Hepatocyte (in vitro differentiated cells): ENCODE measurements at places on chromosomes 1 and 21. TPM values are rescaled to one million over a fixed set of nuclear protein-coding genes. Genes with fewer than 3 reads are reported as not detected.
A peak's percentile ranks its signal among the peaks of the same experiment; 100 is the strongest.

Gene NDUFV3
- polyA plus RNA-seq = 36.3 and 39.7 TPM in 2 replicates

DNA sequence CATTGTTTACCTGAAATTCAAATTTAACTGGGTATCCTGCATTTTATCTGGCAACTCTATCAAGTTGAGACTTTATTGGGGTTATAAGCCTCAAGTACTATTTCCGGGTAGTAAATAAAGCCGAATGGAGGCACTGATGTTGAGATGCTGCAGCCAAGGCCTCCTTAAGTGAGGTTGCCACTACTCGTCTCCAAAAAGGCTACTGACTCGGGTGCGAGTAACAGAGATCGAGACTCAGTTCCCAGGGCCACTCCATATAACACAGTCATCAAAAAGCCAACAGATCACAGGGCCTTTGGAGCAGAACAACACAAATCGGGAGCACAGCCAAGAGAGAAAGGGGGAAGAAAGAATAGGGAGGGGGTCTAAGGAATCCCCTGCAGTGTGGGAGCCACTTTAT, 524 bp downstream of the COPA start:
- DNase-seq = peak; percentile 25

GRCh38 chr1:9399510-9400424, 107.1 kb downstream of the SPSB1 start:
- peak; percentile 51 for DNase-seq

GRCh38 chr1:168343566-168343965, 62.9 kb downstream of the TBX19 start:
- DNase-seq = no peak

Gene LGR6
- polyA plus RNA-seq = 1.1 and 1.5 TPM in 2 replicates

DNA sequence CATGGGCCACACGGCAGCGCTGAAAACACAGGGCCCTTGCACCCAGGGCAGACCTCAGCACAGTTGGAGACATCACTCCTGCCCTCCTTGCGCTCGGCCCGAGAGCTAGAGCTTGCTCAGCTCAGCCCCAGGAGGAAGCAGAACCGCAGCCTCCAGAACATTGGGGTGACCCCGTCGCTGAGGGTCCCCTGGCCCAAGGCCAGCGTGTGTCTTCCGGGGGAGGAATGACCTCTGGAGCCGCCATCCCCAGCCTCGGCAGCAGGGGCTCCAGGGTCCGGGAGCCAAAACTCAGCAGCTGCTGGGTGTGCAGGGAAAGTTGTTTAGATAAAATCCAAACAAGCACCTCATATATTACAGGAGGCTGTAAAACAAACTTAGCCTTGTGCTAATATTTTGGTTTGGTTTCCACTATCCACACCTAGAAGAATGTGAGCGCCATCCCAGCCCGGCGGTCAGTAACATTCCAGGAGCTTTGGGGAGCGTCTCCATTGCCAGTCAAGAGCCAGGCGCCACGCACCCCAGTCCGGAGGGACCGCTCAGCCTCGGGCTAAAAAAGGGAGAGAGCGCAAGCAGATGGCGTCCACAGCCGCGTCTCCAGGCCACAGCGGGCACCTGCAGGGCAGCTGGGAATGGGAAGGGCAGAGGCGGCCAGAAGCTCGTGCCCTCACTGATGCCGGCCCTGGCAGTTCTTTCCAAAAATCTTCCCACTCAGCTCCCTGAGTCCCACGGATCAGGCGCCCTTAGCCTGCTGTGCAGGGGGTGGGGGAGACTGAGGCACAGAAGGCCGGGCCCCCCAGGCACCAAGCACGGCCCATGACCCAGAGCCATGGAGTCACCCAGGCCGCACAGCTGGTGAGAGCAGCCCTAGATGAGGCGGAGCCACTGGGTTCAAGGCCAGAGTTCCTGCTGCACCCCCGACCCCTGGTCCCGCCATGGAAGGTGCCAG, 52.0 kb downstream of the SLX9 start:
- DNase-seq = no peak

Gene CFAP74
- 0.07 TPM in 1 of 2 replicates, not detected in the other for polyA plus RNA-seq

GRCh38 chr1:167661527-167662426, 31.7 kb downstream of the RCSD1 start:
- peak; percentile 52 for DNase-seq

- DNase-seq = no peak
Measured at GRCh38 chr1:214003233-214003632, 15.5 kb downstream of the PROX1 start.

- no peak for DNase-seq
Measured at GRCh38 chr1:25727088-25727487, 72.9 kb upstream of the SELENON start.

Gene LIN28A
- 0.13 and 0.23 TPM in 2 replicates for polyA plus RNA-seq

DNA sequence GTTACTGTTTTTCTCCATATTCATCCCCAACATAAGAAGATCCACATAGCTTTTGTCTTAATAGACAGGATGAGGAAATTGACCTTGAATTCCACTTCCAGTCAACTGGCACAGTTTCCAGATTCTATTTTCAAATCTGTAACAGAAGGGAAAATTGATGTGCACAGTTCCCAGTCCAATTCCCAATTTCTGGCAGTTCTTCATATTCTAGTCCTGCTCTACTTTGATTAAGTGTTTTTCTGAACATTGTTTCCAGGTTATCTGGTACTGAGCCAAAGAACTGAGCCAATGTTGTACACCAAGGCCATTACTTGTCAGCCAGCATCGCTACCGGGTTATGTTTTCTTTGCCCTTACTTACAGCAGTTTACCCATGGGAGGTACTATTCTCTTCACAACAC, 1755.4 kb downstream of the PLA2G4A start:
- no peak for DNase-seq

Gene ZNF593OS
- 0.45 and 2.1 TPM in 2 replicates for polyA plus RNA-seq

- no peak for DNase-seq
Measured at GRCh38 chr1:204607910-204608309, 77.6 kb downstream of the LRRN2 start.

DNA sequence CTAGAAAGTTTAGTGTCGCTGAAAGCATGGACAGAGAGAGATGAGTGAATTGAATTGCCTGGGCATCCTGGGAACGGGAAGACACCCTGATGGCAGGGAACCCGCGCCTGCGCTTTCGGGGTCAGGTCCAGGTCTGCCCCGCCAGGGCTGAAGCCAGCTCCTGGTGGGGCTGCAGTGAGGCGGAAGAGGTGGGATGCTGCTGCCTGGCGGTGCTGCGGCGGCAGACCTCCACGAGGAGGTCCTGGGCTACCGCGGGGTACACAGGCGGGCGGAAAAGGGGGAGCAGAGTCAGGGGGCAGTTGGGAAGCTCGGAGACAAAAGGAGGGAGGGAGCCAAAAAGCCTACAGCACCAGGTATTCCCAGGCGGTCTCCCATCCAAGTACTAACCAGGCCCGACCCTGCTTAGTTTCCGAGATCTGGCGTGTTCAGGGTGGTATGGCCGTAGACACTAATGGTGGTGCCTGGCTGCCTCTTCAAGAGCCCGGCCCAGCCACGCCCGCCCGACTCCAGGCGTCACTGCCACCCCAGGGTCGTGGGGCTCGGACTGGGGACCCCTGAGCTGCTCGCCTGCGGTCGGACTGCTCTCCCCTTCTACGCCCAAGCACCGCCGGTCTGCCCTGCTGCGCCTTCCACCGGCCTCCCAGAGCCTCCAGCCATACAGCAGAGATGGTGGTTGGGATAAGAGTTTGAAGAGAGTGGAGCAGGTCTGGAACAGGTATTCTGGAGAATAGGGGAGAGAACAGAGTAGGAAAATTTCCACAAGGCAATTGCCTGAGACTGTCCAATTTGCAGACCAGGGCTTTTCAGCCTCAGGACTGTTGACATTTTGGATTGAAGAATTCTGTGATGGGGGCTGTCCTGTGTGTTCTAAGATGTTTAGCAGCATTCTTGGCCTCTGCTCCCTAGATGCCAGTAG, 46.1 kb downstream of the MDM4 start:
- DNase-seq = no peak

- peak; percentile 66 for DNase-seq
Measured at GRCh38 chr1:8094481-8095241, 68.6 kb upstream of the ERRFI1 start.

GRCh38 chr1:226419284-226420029, 11.6 kb upstream of the PARP1 start:
- no peak for DNase-seq

- peak; percentile 23 for DNase-seq
Measured at GRCh38 chr1:53738205-53739108, 507 bp downstream of the GLIS1 start.

Gene PLA2G2D
- polyA plus RNA-seq = not detected in 2 replicates

GRCh38 chr1:7770669-7770996, 463 bp upstream of the VAMP3 start:
- DNase-seq = no peak

GRCh38 chr1:88079036-88079435, 605.0 kb upstream of the PKN2 start:
- DNase-seq = no peak

GRCh38 chr1:53982034-53982762, 35.8 kb downstream of the LDLRAD1 start:
- peak; percentile 78 for DNase-seq

Gene FBLIM1
- polyA plus RNA-seq = 102 and 120 TPM in 2 replicates

Gene GPR25
- polyA plus RNA-seq = not detected in 2 replicates

DNA sequence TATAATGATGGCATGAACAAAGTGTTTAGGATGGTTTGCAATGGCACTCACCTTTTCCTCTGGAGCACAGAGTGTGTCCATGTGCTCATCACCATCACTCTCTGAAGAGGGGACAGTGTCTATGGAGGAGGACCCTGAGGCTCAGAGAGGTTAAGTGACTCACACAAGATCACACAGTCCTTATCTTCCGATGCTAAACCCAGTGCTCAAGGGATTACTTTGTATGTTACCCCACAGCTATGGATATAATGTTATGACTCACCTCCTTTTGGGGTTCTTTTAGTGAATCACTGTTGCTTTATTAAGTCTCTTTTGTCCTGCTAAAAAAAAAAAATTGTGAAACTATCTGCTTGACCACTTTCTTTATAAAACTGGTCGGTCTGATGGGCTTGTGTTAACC, 67.6 kb downstream of the TENT5C start:
- peak; percentile 30 for DNase-seq

DNA sequence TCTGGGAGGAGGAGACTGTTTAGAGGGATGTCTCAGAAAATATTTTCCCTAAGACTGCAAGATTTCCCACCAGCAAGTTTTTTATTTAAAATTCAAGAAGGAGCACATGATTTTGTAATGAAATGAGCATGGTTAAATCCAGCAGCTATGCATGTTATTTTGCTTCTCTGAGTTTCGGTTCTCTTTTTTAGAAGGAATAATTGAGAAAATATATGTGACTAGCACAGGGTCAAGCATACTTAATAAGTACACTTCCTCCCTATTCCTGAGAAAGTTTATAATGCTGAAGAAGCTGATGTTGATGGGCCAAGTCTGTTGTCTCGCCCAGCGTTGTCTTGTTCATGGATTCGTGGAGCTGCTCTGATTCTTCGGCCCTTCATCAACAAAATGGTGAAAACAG, 51.2 kb downstream of the EXO1 start:
- no peak for DNase-seq

DNA sequence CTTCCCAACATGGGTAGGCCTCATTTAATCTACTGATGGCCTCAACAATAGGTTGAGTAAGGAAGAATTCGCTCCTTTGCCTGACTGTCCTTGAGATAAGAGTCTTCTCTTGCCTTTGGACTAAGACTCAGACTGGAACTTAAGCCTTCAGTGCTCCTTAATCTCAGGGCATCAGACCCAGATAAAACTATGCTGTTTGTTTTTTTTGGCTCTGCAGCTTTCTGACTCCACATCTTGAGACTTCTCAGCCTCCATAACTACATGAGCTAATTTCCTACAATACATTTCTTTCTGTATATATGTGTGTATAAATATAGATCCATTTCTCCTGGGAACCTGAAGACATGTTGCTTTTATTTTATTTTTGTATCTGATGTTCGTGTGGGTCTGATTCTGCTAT, 1470.7 kb upstream of the PRMT6 start:
- no peak for DNase-seq
